Keratinocyte (primary cell): ENCODE measurements at places on chromosomes 7 and 10. TPM values are rescaled to one million over a fixed set of nuclear protein-coding genes. Genes with fewer than 3 reads are reported as not detected.
A peak's percentile ranks its signal among the peaks of the same experiment; 100 is the strongest.

Gene HOXA10
- polyA plus RNA-seq: 1.6 to 4.5 TPM (median 2.4 TPM) in 3 replicates

DNA sequence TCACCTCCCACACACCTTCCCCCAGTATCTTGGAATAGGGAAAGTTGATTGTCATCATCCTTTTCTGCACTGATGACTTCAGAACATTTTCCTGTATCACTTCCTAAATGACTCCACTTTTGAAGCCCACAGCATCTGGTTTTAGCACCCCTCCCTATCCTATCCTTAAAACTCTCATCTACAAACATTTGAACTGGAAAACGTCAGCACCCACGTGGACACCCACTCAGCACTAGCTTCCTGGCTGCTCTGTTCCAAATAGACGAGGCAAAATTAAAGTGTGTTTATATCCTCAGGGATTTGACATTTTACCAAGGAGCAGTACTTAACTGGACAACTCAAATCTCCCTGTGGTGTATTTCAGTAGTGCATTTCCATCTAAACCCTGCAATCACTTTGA lies 73.9 kb downstream of the REEP3 start:
- H3K4me1 ChIP-seq: no peaks in the 10 kb centered on the region
- peaks cover 9% of the 10 kb centered on the region for H3K36me3 ChIP-seq
- H3K27me3 ChIP-seq: no peaks in the 10 kb centered on the region
- no peak overlapping the region for H3K27ac ChIP-seq

Gene RET
- polyA plus RNA-seq: 0.21 to 0.63 TPM (median 0.41 TPM) in 3 replicates

- H3K27me3 ChIP-seq: no peaks in the 10 kb centered on the region
- no peak for DNase-seq
- H3K27ac ChIP-seq: no peak overlapping the region
These were observed 99.8 kb upstream of the MDFIC start for GRCh38 chr7:114822131-114822530.

Gene SPDYE11
- not detected in 3 replicates for polyA plus RNA-seq

- DNase-seq: no peak
- peak overlapping the region; percentile 96 for H3K27ac ChIP-seq
- no peaks in the 10 kb centered on the region for H3K27me3 ChIP-seq
- peaks cover 13% of the 10 kb centered on the region for H3K4me1 ChIP-seq
- peaks cover 2% of the 10 kb centered on the region for H3K36me3 ChIP-seq
These were observed 456 bp upstream of the DLD start for GRCh38 chr7:107890493-107890961.

DNA sequence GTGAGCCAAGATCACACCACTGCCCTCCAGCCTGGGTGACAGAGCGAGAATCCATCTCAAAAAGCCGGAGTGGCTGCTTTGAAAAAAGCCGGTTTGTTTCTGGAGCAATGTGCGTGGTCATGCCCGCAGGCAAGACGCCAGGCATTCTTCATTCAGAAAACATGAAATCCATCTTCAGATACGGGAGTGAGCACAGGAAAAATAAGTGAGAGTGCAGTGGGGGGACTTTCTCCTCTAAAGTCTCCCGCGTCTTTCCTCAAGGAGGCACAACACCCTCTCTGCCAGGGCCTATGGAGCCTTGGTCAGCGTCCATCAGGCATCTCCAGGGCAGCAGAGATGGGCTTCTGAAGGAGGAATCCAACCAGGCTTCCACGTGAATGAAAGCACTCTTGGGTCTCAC lies 62.3 kb upstream of the DGKI start:
- peaks cover 11% of the 10 kb centered on the region for H3K36me3 ChIP-seq
- no peak overlapping the region for H3K27ac ChIP-seq
- no peaks in the 10 kb centered on the region for H3K4me1 ChIP-seq
- DNase-seq: no peak

Gene PROSER2
- 7.3 to 13.0 TPM (median 10.2 TPM) in 3 replicates for polyA plus RNA-seq

Gene CLCN1
- 0.03 to 0.05 TPM in 2 of 3 replicates, not detected in the other for polyA plus RNA-seq

DNA sequence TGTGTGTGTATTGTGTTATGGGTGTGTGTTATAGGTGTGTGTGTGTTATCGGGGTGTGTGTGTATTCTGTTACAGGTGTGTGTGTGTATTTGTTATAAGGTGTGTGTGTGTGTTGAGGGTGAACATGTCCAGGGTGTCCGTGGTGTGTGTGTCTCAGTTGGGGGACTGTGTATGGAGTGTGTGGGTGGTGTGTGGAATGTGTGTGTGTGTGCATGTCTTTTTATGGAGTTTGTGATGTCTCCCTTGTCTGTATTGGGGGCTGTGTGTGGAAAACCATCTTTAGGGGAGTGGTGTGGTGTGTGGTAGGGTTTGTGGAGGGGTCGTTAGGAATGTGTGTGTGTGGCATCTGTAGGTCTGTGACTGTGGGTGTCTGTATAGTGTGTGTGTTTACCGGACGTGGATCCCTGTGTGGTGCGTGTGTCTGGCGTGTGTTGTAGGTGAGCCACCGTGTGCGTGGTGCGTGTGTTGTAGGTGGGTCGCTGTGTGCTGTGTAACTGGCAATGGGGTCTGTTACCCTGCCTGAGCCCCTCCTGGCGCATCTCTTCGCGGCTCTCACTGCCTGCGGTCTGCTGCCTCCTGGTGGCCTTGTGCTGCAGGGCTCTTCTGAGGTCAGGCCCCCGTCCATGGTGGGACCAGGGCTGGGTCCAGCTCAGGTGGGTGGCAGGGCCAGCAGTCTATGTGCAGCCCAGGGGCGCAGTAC lies 61.7 kb downstream of the PALD1 start:
- no peak overlapping the region for H3K27ac ChIP-seq
- no peaks in the 10 kb centered on the region for H3K27me3 ChIP-seq
- DNase-seq: no peak
- H3K36me3 ChIP-seq: no peaks in the 10 kb centered on the region

DNA sequence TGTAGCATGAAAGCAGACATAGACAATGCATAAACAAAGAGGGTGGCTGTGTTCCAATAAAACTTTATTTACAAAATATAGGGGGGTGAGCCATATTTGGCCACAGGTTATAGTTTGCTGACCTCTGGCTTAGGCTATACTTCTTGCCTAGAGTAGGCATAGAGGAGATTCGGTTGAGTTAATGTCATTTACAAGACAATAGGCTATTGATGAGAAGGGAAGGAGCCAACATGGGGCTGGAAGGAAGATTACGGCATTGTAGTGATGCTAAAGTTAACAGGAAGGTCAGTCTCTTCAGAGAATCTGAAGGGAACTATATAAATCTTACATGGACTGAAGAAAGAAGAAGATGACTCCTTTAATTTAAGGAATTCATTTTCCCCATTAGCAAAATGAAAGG lies 463.5 kb downstream of the HTR7 start:
- no peak overlapping the region for H3K27ac ChIP-seq
- DNase-seq: no peak
- H3K36me3 ChIP-seq: no peaks in the 10 kb centered on the region
- H3K4me1 ChIP-seq: peaks cover 4% of the 10 kb centered on the region
- no peaks in the 10 kb centered on the region for H3K27me3 ChIP-seq
- no peak overlapping the region for H3K4me3 ChIP-seq

DNA sequence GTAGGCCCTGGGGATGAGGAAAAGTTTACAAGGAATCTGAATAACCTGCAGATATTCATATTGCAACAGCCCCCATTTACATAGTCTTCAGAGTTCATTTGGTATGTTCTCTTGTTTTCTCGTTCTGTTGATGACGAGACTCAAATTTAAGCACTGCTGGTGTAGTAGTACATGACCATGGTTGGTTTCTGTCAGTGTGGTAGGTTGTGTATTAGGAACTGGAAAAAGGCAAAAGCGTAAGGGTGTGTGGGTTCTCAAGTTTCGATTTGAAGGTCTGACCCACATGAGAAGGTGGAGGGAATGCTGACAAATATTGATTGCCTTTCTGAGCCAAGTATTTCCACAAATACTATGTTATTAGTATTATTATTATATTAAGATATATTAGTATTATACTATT lies 151.7 kb downstream of the AUTS2 start:
- DNase-seq: no peak
- H3K27me3 ChIP-seq: no peaks in the 10 kb centered on the region
- peaks cover 10% of the 10 kb centered on the region for H3K4me1 ChIP-seq
- no peak overlapping the region for H3K4me3 ChIP-seq

DNA sequence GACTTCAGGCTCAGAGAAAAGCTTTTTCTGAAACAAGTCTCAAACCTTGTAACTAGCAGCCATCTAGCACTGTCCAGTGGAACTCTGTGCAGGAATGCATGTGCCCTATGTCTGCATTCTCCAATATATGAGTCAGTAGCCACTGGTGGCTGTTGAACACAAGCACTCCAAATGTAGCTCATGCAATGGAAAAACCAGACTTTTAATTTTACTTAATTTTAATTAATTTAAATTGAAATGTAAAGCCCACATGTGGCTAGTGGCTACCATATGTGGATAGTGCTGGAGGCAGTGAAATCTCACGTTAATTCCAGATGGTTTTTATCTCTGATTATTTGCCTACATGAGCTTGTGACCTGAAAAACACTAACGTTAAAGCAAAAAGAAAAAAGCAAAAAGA lies 225.1 kb downstream of the GATA3 start:
- H3K36me3 ChIP-seq: no peaks in the 10 kb centered on the region
- peaks cover 9% of the 10 kb centered on the region for H3K4me1 ChIP-seq

GRCh38 chr7:85883-86515 lies 106.4 kb upstream of the FAM20C start:
- H3K27ac ChIP-seq: no peak overlapping the region
- DNase-seq: no peak
- H3K4me1 ChIP-seq: peaks cover 25% of the 10 kb centered on the region
- no peaks in the 10 kb centered on the region for H3K36me3 ChIP-seq
- no peak overlapping the region for H3K4me3 ChIP-seq
- H3K27me3 ChIP-seq: peaks cover 17% of the 10 kb centered on the region

Gene LRGUK
- polyA plus RNA-seq: 0.16 to 0.50 TPM (median 0.45 TPM) in 3 replicates

DNA sequence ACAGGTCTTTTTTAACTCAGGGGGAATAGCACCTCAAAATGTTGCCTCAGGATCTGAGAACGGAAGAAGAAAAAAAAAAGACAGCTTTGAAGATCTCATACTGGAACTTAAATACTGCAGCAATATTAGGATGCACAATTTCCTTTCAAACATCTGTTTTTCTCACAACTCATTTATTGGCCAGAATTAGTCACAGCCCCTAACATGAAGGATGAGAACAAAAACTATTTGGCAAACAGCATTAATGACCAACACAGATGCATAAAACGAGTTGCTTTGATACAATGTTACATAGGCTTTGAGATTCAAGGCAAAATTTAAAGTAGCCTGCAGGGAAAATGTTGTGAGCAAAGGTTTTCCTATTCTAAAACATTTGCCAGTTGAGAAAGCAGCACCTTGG lies 36.5 kb downstream of the JMJD1C start:
- H3K36me3 ChIP-seq: no peaks in the 10 kb centered on the region
- H3K27me3 ChIP-seq: no peaks in the 10 kb centered on the region
- H3K27ac ChIP-seq: peak overlapping the region; percentile 79
- no peak overlapping the region for H3K4me3 ChIP-seq
- no peak for DNase-seq

- H3K4me1 ChIP-seq: no peaks in the 10 kb centered on the region
- no peaks in the 10 kb centered on the region for H3K36me3 ChIP-seq
- no peaks in the 10 kb centered on the region for H3K27me3 ChIP-seq
- H3K27ac ChIP-seq: no peak overlapping the region
- DNase-seq: no peak
These were observed 27.8 kb downstream of the NKX2-3 start for GRCh38 chr10:99560277-99561126.

GRCh38 chr7:109235316-109235715 lies 665.6 kb downstream of the DNAJB9 start:
- H3K36me3 ChIP-seq: no peaks in the 10 kb centered on the region
- no peak overlapping the region for H3K27ac ChIP-seq
- DNase-seq: no peak
- no peak overlapping the region for H3K4me3 ChIP-seq
- H3K27me3 ChIP-seq: no peaks in the 10 kb centered on the region
- H3K4me1 ChIP-seq: no peaks in the 10 kb centered on the region

Gene ZNF212
- 2.9 to 6.8 TPM (median 3.8 TPM) in 3 replicates for polyA plus RNA-seq

DNA sequence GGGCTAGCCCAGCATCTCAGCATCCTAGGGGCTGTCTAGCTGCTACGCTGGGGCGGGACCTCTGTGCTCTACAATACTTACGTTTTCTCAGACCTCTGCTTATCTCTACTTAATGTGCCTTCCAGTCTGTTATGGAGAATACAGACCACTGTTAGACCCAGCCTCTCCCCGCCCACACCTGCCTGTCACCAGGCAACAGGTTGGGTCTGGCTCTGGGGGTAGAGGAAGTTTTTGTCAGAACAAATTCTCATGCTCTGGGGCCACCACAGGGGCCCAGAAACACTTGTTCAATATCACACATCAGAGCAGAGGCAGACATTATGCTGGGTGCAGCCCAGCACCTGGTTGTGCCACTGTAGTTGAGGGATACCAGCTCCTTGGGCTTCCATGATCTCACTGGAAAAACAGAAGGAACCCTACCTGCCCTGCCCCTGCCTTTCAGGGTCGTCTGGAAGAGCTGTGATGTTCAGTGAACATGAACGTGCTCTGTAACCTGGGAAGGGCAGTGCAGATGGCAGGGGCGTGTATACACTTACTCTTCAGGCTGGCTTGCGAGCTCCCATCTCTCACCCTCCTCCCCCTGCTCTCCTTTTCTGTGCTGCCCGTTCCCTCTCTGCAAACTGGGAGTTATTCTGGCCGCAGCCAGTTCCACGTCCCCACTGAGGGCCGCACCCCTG lies 135.2 kb upstream of the PODXL start:
- no peaks in the 10 kb centered on the region for H3K36me3 ChIP-seq
- H3K4me3 ChIP-seq: no peak overlapping the region
- H3K4me1 ChIP-seq: peaks cover 2% of the 10 kb centered on the region
- H3K27me3 ChIP-seq: peaks cover 12% of the 10 kb centered on the region

Gene LDB3
- 0.01 TPM in 2 of 3 replicates, not detected in the other for polyA plus RNA-seq

DNA sequence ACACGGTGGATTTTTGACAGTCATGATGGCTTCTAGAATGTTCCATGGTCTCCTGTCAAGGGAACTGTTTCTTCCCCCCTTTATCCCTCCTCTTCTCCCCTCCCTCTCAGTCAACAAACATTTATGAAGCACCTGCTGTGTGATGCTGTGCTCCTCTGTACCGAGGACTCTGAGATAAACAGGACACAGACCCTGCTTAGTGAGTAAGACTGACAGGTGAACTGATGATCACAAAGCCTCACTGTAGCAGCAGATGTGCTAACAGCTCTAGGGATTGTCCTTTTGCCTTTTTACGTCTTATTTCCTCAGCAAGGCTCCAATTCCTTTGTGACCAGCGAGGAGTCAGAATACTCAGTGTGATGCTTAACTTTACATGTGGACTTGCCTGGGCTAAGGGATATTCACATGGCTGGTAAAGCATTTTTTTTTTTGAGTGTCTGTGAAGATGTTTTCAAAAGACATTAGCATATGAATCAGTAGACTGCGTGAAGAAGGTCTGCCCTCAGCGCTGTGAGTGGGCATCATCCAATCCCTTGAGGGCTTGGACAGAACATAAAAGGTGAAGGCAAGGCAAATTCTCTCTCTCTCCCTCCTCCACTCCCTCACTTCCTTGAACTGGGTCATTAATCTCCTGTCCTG lies 170.1 kb downstream of the ADRA2A start:
- H3K27ac ChIP-seq: no peak overlapping the region
- H3K27me3 ChIP-seq: no peaks in the 10 kb centered on the region
- DNase-seq: no peak
- H3K36me3 ChIP-seq: no peaks in the 10 kb centered on the region
- H3K4me1 ChIP-seq: no peaks in the 10 kb centered on the region

- H3K27me3 ChIP-seq: no peaks in the 10 kb centered on the region
- no peaks in the 10 kb centered on the region for H3K36me3 ChIP-seq
- no peak for DNase-seq
- H3K4me1 ChIP-seq: peaks cover 10% of the 10 kb centered on the region
- no peak overlapping the region for H3K27ac ChIP-seq
These were observed 261.9 kb downstream of the ARL4A start for GRCh38 chr7:12949060-12949931.

- no peak overlapping the region for H3K4me3 ChIP-seq
- no peak overlapping the region for H3K27ac ChIP-seq
- H3K4me1 ChIP-seq: no peaks in the 10 kb centered on the region
- H3K36me3 ChIP-seq: no peaks in the 10 kb centered on the region
- no peak for DNase-seq
These were observed 151.9 kb downstream of the CHRM2 start for GRCh38 chr7:137020351-137020750.

Gene CPEB3
- 0.20 to 0.47 TPM (median 0.39 TPM) in 3 replicates for polyA plus RNA-seq
